ENCODE measurements at places on chromosomes 7 and 10.
A peak's percentile ranks its signal among the peaks of the same experiment; 100 is the strongest.

GRCh38 chr10:120559800-120560199 is 102.8 kb downstream of the PLPP4 start:
- DNase-seq: no peak

DNA sequence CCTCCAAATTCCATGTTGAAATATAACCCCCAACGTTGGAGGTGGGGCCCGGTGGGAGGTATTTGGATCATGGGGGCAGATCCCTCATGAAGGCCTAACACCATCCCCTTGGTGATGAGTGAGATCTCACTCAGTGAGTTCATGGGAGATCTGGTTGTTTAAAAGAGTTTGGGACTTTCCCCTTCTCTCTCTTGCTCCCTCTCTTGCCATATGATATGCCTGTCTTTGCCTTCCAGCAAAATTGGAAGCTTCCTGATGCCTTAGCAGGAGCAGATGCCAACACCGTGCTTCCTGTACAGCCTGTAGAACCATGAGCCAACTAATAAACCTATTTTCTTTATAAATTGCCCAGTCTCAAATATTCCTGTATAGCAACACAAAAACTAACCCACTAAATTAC is 55.7 kb upstream of the CDK1 start:
- DNase-seq: no peak

GRCh38 chr10:51228714-51229100 is 154.4 kb downstream of the PRKG1 start:
- no peak for DNase-seq

- DNase-seq: no peak
These were observed 21.6 kb upstream of the ASL start for GRCh38 chr7:66054063-66054462.

DNA sequence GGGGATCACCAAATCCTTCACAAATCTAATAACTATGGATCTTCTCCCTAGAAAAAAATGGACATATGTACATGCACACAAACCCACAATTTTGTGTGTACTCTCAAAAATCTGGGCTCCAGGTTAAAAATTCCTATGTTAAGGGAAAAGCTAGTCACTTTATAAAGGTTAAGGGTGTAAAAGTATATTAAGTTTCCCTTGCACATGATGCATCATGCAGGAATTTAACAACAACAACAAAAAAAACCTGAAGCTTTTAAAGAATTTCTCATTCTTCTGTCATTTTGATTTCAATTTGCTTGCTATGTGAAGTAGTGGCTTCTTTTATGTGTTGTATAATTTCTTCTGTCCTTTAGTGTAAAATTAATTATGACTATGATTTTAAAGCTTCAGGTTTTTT is 123.7 kb downstream of the CNOT4 start:
- DNase-seq: no peak

- DNase-seq: no peak
These were observed 20.0 kb upstream of the TNS3 start for GRCh38 chr7:47601881-47602249.

GRCh38 chr10:92751827-92752226 is 62.1 kb downstream of the HHEX start:
- DNase-seq: no peak

DNA sequence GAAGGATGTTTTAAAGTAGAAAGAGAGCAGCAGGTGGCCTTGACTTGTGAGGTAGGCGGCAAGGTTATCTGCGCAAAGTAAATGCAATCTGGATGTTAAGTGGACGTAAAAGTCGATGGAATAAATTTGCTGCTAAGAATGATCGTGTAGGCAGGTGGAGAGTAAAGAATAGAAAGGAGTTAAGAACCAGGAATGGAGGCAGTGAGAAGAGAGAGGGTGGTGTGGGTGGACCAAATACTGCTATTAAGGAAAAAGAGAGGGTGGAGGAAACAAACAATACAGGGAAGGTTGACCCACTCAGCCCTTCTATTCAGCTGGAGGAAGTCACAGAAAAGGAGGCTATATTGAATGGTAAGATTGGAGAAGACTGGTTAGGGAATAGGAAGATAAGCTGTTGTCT is 1.9 kb upstream of the CUL1 start:
- no peak for DNase-seq

DNA sequence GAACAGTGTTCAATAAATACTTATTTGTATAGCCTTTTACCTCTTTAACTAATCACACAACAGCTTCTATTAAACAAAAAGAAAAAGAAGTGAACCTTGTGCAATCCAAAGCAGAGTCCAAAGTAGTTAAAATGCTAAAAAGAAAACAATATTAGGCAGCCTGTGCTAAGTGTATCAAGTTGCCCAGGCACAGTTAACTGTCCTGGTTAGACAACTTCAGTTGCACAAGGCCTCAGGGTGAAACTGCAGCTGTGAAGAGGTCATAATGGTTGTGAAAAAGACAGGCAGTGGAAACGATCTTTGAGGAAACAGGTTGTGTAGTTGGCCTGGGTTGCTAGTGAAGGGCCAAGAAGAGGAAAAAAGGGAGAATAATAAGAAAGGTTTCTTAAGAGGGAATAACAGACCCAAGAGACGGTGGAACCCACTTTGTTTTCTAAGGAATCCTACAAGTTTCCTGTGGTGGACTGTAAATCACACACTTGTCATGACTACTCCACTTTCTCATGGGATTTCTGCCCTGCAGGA is 6.0 kb upstream of the CROT start:
- no peak for DNase-seq

DNA sequence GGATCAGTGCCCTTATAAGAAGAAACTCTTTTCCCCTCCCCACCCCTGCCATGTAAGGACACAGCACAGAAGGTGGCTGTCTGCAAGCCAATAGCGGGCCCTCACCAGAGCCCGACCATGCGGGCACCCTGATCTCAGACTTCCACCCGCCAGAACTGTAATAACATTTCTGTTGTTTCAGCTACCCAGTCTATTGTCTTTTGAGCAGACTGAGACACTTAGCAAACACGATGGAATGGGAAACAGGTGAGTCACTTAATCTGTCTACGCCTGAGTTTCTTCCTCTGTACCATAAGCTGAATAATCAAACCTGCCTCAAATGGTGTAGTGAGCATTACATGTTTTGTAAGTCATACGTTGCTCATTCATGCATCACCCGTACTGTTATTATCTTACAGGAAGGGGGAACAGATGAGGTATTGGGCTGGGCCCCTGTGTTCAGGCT is 58.2 kb downstream of the STRA8 start:
- DNase-seq: no peak

DNA sequence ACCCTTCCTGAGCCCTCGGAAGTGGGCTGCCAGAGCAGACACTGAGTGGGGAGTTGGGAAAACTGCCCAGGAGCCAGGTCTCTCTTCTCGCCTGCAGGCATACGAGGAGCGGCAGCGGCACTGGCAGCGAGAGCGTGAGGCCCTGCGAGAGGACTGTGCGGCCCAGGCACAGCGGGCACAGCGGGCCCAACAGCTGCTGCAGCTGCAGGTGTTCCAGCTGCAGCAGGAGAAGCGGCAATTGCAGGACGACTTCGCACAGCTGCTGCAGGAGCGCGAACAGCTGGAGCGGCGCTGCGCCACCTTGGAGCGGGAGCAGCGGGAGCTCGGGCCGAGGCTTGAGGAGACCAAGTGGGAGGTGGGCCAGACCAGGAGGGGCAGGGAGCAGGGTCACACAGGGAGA is 5.8 kb downstream of the LZTS2 start:
- no peak for DNase-seq

GRCh38 chr10:124605001-124605370 is 139.2 kb downstream of the FAM53B start:
- no peak for DNase-seq

DNA sequence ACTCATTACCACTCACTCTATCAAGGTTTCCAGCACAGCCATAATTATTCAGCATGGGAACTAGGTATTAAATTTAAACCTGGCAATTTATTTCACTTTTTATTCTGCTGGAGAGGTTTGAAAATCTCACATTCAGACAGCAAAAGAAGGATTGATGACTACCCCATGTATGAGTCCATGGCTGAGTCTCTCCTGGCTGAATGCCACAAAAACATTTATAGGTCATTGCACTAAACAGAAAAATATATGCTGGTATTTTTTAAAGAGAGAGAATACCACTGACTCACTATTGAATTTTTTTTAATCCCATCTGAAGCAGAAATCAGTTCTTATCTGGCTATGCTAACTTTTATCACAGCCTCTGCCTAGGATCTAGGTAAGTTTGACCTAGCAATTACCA is 336.3 kb downstream of the PPP1R3A start:
- no peak for DNase-seq

DNA sequence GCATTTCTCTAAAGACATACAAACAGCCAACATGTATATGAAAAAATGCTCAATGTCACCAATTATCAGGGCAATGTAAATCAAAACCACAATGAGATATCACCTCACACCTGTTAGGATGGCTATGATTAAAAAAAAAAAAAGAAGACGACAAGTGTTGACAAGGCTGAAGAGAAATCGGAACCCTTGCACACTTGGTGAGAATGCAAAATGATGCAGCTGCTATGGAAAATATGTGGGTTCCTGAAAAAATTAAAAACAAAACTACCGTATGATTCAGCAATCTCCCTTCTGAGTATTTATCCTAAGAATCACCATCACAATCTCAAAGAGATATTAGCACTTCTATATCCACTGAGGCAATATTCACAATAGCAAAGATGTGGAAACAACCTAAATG is 11.3 kb downstream of the LMBR1 start:
- DNase-seq: no peak

GRCh38 chr10:51112013-51112412 is 37.7 kb downstream of the PRKG1 start:
- DNase-seq: no peak

DNA sequence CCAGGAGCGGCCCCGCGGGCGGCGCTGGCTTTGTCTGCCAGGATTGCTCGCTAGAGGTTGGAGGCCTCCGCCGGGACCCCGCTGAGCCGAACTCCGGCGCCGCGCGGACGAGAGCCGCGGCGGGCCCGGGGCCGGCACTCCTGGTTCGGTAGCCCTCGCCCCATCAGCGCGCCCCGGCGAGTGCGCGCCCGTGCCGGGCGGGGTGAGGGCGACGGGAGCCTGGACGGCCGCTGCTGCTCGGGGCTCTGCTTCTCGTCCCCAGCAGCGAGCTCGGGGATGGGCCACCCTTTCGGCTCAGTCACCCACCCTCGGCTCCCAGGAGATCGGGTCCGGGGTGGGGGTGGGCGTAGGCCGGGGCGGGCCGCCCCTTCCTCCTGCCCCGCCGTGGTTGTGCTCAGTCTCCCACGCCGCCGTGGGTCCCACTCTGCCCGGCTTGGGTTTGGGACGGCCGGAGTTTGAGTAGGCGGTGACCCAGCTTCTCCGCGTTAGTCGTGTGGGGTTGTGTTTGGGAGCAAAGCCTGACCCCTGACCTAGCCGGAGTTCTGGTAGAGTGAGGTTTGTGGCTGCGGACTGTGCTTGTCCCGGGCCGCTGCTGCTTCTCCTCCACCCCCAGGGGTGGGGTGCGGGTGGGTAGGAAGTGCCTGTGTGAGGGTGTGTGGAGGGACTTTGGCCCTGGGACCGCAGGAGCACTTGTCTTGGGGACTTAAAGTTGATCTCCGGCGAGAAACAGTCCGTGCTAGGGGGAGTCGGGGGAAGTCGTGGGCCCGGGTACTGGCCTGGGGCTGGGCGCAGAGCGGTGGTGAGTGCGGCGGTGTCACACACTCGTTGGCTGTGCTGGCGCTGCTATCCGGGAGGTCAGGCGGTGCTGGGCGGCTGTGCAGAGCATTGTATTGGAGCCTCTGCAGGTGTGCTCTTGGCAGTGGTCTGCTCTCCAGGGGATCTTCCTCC is 677 bp downstream of the TSPAN14 start:
- peak; percentile 69 for DNase-seq

DNA sequence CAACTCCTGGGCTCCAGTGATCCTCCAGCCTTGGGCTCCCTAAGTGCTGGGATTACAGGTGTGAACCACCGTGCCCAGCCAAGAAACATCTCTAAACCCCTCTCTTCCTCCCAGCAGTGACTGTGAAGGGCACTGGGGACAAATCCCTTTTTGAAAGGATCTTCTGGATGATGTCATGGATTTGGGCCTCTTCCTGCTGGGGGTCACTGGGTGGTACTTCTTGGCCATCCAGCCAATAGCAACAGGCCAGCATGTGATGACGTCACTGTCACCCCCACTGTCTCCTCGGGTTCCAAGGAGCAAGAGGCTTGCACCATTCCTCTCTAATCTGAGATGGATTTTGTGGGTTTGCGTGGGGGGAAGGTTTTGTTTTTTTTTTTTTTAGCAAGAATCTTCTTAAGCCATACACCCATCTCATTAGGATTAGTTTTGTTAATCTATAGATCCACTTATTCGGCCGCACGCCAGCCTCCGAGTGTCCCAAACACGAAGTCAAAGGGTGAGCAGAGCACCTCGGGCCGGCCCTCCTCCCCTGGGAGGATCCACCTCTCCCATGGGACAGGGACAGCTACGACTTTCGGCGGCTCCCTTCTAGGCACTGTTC is 29.4 kb upstream of the TNRC18 start:
- no peak for DNase-seq

DNA sequence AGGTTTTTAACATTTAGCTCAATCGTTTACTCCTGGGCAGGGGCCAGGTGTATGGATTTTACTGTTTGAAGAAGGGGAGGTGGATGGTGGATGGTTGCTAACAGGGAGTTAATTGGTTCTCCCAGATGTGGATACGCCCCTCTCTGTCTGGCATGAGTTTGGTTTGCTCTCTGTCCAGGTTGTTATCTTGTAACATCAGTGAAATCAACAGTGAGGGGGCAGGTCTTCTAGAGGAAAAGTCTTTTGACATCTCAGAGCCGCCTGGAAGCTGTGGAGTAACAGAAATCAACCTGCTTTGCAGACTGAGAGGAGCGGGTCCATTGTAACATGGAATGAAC is 243.4 kb downstream of the MGMT start:
- no peak for DNase-seq

DNA sequence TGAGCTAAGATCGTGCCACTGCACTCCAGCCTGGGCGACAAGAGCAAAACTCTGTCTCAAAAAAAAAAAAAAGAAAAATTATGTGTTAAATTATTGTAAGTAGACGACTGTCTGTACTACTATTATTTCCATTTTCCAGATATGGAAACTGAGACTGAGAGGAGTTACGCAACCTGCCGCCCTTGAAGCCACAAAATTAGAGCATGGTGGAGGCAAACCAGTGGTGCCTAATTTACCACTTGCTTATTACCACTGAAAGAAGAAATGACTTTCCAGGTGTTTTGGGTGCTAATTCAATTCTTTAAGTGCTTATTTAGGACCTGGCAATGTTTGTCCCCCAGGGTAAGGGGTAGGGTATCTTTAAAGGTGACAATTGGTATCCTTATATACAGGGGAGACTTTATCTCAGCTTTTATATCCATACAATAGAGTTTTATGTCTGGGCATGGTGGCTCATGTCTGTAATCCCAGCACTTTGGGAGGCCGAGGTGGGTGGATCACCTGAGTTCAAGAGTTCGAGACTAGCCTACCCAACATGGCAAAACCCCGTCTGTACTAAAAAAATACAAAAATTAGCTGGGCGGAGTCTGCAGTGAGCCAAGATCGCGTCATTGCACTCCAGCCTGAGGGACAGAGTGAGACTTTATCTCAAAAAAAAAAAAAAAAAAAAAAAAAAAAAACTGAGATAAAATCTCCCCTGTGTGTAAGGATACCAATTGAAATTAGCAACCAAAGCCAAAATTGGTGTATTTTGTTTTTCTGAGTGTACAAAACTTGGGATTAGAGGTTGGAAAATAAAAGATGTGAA is 16.6 kb upstream of the CAMK1D start:
- DNase-seq: no peak

- no peak for DNase-seq
These were observed 276.5 kb upstream of the SMIM30 start for GRCh38 chr7:113394856-113395255.
